Progenitor cell of endocrine pancreas (in vitro differentiated cells): ENCODE measurements at places on chromosomes 16 and 17.
A peak's percentile ranks its signal among the peaks of the same experiment; 100 is the strongest.

DNA sequence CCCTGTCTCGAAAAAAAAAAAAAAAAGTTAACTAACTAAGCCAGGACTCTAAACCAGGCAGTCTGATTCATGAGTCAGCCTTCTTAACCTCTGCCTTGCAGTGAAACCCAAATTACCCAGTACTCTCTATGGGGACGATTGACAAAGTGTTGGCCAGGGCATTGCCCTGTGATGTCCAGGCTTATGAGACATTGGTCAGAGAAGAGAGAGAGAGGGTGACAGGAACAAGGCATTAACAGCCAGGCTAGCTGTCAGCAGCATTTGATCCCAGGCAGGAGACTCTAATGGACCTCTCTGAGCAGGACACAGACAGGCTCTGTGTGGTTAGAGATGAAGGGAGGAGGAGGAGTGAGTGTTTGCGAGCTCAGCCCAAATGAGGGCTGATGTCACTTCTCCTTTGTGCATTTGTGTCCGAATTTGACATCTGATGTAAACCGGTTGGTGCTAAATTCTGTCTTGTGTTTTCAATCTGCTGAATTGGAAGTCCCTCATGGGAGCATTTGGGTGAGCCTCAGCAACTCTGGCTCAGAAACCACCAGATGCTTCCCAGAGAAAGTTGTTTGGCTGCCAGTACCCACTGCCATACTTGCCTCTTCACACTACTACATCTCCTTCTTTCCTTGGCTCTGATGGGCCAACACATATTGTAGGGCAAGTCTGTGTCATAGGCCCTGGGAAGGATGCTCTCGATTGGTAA is 4.3 kb upstream of the MYL4 start:
- no peak for DNase-seq

DNA sequence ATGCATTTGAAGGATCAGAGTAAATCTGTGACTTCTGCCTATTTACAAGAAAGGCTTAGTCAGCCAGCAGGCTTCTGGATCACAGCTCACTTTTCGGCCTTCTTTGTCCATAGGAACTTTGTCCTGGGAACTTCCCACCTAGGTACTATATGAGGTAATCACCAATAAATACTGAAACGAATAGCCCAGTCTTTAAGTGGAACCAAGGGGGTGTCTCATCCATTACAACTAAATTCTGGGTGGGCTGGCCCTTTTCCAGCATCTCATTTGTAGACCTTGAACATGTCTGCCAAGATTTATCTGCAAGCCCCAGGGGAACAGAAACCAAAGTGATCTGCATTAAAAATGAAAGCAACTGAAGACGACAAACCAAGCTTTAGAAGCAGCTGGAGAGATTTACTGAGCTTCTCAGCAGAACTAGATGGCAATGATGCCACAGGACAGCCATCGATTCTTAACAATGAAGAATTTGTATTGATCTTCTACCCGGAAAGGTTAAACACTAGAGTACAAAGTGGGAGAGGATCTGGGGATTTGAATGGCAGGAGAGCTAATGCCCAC is 55.5 kb downstream of the SNX11 start:
- DNase-seq: no peak

DNA sequence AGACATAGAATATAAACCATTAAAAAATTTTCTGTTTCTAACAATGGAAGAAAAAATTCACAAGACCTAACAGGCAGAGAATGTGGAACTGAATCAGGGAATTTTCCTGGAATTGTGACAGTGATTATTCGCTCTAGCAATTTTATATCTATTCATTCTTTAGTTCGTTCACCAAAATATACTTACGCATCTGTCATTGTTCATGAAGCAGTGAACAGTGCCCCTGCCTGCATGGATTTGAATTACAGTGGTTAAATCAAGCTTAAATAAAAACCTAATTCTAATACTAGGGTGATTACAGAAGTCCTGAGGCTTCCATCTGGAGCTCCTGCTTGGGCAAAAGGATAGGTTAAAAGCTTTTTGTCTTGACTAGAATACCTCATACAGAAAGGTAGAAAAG is 48.6 kb downstream of the ABCA8 start:
- DNase-seq: no peak

DNA sequence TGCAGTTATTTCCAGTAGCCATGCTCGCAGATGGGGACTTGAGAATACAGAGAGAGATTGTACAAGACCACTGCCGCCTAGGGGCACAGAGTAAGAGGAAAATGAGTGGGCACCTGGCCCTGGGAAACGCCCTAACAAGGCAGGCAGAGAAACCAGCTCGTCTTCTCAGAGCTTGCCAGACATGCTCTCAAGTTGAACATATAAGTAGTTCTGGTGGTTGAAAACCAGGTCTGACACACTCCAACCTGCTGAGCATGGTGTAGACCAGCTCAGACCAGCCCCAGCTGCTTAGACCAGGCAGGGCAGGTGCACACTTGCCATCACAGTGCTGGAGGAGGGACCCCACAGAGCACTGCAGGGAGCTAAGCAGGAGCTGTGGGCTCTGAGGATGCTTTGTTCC is 250.5 kb downstream of the CPPED1 start:
- no peak for DNase-seq

- no peak for DNase-seq
Observed at GRCh38 chr17:19440421-19440820, 29.4 kb downstream of the RNF112 start.

- no peak for DNase-seq
Observed at GRCh38 chr17:11182430-11182829, 58.6 kb upstream of the SHISA6 start.

DNA sequence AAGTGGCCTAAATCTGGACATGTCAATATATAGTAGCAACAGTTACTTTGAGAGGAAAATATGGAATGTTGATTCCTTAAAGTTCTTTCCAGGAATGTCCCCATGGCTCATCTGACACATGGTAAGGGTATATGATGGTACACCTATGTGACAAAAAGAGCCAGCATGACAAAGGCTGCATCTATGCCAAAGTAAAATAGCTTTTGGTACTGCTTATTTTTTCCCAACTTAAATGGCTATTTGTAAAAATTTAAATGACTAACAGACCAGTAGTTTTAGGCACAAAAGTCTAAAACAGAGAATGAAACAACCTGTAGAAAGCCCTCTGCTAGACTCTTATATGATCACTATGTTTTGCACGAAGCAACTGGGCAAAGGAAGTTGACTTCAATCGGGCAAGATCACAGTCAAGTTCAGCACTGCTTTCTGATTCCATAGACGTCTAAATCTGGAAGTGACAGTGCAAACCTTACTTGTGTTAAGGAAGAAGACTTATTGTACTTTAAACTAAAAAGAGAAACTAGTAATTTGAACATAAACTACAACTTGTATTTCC is 135.1 kb downstream of the SKAP1 start:
- no peak for DNase-seq

DNA sequence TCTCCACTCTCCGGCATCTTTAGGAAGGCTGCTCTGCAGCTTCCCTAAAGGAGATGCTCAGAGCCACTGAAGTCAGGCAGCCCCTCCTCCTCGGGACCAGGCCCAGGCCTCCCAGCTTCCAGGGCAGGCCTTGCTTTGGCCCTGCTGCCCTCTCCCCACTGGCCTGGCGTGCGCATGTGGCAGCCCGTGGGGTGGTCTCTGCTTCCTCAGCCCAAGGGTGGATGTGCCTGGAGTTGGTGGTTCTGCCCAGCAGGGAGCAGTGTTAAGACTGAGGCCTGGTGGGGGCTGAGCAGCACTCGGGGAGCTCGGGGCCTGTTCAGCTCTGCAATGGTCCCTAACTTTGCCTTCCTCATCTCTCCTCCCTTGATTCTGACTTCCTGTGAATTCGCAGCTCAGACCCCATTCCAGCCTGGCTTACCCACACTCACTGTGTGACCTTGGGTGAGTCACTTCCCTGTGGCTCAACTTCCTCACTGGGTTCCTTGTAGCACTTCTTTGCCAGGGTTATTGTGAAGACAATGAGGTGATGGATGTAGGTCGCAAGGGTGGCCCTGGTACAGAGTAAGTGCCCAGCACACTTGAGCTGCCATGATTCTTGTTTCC is 63.2 kb downstream of the NKD1 start:
- DNase-seq: no peak

DNA sequence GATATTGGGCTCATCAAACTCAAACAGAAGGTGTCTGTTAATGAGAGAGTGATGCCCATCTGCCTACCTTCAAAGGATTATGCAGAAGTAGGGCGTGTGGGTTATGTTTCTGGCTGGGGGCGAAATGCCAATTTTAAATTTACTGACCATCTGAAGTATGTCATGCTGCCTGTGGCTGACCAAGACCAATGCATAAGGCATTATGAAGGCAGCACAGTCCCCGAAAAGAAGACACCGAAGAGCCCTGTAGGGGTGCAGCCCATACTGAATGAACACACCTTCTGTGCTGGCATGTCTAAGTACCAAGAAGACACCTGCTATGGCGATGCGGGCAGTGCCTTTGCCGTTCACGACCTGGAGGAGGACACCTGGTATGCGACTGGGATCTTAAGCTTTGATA is 2.6 kb upstream of the HPR start:
- DNase-seq: no peak

DNA sequence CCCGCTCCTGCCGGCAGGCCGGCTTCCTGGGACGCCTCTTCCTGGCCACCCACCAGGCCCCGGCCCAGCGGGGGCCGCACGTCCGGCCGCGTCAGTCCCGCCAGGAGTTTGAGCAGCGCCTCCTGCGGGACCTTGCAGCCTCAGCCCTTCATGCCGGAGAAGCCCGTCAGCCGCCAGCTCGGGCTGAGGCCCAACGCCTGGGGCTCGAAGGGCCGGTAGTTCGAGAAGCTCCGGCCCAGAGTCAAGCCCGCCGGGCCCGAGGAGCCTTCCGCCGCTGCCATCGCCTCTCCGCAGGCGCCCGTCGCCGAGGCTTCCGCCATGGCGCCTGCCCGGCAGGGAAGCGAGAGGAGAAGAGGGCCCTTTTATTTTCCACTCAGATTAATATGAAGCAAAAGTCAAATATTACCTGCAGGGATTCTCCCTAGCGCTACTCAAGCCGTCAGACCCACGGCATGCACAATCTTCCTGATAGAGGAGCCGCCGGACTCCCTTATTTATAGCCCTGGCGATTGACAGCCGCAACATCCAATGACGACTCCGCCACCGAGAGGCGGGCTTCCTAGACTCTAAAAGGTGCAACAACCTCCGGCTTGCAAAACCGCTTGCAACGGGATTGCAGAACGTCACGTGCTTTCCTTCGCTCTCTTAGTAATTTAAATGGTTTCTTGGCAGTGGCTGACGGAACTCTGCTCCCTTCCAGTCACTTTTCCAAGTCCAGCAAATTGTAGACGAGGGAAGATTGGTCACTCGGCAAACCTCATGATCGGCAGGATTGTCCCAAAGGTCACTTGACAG is at the start of gene SEPHS2:
Gene SEPHS2, minus strand, starts transcription at position 467 of the 795 bp plus-strand sequence. Its CDS starts 147 bp downstream, at position 320.
- DNase-seq: peak; percentile 83

DNA sequence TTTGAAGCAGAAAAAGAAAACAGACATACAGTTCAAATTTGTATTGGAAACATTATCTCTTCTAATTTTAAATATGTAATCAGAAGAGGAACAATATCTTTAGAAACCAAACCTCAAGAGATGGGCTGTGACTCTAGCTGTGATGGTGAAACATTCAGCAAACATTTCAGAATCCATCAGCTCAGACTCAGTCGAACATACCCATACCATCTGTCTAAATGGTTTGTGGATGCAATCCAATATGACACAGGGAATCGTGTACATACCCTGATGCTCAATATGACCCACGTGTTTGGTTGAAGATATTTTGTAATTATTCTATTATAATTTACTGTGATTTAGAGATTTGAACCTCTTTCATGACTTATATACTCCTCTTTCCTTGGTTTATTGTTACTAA is 665.2 kb upstream of the CDH8 start:
- DNase-seq: no peak

- DNase-seq: peak; percentile 88
Observed at GRCh38 chr17:50094243-50094752, 853 bp upstream of the PDK2 start.

- no peak for DNase-seq
Observed at GRCh38 chr17:32240750-32241149, 24.9 kb upstream of the RHBDL3 start.

- DNase-seq: no peak
Observed at GRCh38 chr17:78873519-78874340, 29.3 kb downstream of the CEP295NL start.

DNA sequence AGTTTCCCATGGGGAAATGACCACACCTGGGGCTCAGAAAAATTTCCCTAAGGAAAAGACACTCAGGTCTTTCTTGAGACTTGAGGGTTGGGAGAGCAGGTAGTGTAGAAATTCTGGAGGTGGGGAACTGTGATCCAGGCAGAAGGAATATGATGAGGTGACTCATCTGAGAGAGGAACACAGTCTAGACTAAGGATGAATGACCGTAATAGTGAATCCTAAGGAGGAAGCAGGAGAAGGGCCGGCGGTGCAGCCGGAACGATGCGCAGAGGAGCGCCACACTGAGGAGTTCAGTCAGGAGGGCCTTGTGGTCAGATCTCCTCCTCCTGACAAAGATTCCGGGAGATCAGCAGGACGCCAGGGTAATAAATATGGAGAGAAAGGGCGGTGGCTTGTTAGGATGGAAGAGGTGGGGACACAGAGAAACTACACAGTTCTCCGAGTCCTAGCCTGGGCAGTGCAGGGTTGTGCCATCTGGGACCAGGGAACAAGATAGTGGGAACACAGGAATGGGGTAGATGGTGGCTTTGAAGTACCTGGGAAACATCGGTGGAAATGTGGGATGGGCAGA is 135.6 kb downstream of the PARN start:
- DNase-seq: no peak

- no peak for DNase-seq
Observed at GRCh38 chr16:60907645-60908044, 1128.6 kb downstream of the CDH8 start.

DNA sequence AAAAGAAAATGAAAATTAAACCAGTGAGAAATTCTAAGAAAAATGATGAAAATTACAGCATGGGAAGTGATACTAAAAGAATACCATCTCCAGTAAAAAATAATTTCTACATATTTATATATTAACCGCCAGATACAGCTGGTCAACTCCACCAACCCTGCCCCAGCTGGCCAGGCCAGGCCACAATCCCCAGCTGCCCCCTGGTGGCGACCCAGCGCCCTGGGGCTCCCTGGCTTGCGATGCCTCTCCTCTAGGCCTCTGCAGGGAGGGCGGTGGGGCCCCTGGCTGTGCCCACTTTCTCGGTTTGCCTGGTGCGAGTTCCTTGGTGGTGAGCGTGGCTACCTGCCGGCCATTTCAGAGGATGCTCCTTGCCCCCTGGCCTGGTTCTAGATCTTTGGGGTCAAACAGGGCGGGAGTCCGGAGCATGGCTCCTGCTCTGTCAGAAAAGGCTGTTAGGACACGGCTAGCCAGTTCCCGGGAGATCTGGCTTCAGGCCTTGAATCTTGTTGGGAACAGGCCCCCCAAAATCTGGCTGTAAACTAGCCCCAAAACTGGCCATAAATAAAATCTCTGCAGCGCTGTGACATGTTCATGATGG is 14.5 kb downstream of the GLIS2 start:
- DNase-seq: peak; percentile 76
